ENCODE measurements at places on chromosomes 1 and 21.

DNA sequence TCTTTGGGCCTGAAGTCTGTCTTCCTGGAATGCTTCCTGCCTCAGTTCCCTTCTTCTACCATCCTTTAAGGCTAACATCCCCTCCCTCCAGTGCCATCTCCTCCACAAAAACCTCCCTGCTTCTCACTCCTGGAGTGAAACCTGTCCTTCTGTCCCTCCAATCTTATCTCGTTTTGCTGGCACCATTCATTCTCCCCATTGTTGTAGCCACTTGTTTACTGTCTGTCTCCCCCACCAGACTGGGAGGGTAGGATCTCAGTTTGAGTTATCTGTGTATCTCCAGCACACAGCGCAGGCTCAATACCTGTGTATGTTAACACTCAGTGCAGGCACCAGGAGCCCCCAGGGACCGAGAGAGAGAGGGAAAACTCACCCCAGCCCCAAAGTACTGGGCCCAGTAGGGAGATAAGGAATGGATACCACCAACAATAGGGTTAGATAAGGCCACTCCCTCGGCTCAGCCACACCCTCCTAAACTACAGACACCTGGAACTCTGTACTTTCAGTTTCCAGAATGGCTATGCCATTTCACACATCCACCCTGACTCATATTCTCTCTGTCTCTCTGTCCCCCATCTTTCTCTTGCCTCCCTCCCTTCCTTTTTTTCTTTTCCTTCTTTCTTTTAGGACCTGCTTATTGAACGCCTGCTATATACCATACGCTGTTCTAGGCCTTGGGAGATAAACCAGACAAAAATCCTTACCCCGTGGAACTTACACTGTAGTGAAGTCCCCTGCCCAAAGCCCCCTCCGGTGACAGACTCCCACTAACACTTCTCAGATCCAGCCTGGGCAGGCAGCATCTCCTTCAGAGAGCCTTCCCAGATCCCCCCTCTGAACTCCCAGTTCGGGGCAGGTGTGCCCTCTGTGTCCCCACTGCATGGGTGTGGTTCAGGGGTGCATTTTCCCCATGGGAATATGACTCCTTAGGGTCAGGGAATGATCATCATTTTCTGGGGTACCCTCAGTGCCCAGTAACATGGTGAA is 3.3 kb upstream of the SSBP3 start:
- no peak for DNase-seq

GRCh38 chr1:36284517-36284916 is 21.7 kb upstream of the SH3D21 start:
- no peak for DNase-seq

DNA sequence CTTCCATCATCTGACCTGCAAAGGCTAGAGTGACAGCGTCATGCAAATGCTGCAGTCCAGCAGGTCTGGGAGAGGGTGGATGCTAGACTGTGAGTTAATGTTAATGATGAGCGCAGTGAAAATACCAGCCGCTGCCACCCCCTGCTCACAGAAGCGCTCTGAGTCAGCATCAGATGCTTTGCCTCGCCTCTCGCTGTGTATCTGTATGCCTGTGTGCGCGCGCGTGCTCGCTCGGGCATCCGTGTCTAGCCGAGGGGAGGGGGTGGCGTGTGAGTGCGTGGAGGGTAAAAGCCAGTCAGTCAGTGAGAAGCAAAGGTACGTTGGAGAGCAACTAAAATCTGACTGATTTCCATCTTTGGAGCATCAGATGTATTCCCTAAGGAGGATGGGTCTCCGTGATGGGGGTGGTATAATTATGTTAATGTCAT is 858.7 kb downstream of the USP25 start:
- peak; percentile 66 for DNase-seq

GRCh38 chr1:116256875-116257274 is 116.2 kb upstream of the ATP1A1 start:
- no peak for DNase-seq

- DNase-seq = no peak
Measured at GRCh38 chr1:27563591-27564471, 40.1 kb downstream of the AHDC1 start.

GRCh38 chr1:26788836-26789611 is 1.3 kb downstream of the PIGV start:
- DNase-seq = peak; percentile 80

- no peak for DNase-seq
Measured at GRCh38 chr1:64327119-64327518, 123.7 kb downstream of the UBE2U start.

- peak; percentile 85 for DNase-seq
Measured at GRCh38 chr21:31514598-31514997, 144.9 kb upstream of the SOD1 start.

- DNase-seq = no peak
Measured at GRCh38 chr21:46060596-46061061, 37.3 kb upstream of the COL6A2 start.

DNA sequence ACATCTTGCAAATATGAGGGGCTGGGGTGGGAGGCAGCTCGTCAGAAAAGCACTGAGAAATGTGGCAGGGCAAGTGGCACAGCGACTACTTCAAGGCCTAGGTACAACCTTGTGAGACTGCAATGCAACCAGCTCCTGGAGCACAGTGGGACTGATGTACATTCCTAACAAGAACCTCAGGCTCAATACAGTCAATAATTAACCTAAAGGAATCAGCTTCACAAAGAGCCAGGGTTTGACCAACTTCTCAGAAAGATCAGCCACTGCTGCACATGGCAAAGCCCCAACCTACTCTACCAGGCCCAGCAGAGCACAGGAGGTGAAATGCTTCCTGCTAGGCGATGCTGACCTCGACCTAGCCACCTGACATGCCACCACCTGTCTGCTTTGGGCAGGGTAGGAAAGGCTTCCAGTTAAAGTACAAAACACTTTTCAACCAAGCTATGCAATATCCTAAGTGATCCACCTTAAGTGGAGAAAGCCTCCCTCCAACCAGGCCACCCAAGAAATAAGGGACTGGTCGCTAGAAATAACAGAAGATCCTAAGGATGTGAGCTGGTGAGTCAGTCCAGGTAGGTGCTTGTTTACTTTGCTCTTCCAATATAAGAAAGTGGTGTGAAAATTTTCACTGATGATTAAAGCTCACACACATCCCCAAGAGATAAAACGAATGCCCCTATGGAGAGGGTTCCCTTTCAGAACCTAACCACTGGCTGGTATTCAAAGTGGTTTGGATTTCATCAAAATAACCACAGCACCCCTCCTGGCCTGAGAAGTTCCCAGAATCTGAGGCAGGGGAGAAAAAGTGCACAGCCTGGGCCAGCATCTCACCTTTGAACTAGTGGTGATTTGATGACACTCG is 2.1 kb downstream of the RIPK4 start:
- DNase-seq = no peak

- DNase-seq = no peak
Measured at GRCh38 chr1:195580988-195581387, 1027.3 kb downstream of the KCNT2 start.

DNA sequence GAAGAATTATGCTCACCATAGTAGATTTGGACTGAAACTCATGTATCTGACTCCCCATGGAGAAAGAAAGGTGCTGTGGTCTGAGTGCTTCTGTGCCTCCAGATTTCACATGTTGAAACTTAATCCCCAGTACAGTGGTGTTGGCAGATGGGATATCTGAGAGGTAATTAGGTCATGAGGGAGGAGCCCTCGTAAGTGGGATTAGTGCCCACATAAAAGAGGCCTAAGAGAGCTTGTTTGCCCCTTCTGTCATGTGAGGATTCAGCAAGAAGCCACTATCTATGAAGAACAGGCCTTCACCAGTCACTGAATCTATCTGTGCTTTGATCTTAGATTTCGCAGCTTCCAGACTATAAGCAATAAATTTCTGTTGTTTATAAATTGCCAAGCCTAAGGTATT is 150.1 kb downstream of the PLPP3 start:
- DNase-seq = no peak

- no peak for DNase-seq
Measured at GRCh38 chr1:87007323-87007722, 92.9 kb downstream of the HS2ST1 start.

DNA sequence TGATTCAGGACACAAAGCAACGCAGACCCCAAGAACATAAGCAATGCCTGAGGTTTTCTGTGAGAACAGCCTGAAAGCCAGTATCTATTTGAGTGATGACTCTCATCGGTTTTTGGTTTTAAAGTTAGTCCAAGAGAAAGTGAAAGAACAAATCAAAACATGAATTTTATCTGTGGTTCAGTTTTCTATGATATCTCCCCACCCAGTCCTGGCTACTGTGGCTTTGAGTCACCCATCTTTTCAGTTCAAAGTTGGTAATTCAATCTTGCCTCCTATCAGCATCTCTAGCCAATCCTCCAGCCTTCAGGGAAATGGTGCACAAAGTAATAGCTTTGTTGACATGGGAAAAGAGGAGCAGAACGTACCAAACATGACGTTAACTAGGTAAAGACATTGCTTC is 40.5 kb upstream of the KRTAP19-8 start:
- DNase-seq = no peak

GRCh38 chr1:48084826-48085225 is 87.6 kb upstream of the TRABD2B start:
- no peak for DNase-seq

DNA sequence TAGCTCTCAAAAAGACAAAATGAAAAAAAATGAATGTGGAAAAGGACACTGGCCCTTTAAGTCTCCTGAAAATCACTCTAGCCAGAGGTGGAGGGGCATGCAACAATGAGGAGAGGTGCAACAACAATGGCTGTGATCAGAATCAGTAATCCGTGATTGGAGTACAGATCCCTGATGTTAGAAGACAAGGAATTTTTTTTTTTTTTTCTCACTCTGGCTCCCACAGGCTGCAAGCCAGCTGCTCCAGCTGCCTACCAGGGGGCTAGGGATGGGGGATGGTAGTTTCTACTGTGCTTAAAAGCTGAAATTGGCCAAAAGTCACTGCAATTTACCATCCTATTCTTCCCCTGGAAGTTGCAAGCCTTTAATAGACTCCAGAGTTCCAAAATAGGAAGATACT is 54.5 kb downstream of the STYXL2 start:
- DNase-seq = no peak

- no peak for DNase-seq
Measured at GRCh38 chr1:201252944-201253371, 30.3 kb upstream of the PKP1 start.

GRCh38 chr1:207898260-207898659 is 12.7 kb downstream of the CD34 start:
- no peak for DNase-seq

GRCh38 chr21:31107871-31108270 is 69.6 kb upstream of the KRTAP19-8 start:
- no peak for DNase-seq

DNA sequence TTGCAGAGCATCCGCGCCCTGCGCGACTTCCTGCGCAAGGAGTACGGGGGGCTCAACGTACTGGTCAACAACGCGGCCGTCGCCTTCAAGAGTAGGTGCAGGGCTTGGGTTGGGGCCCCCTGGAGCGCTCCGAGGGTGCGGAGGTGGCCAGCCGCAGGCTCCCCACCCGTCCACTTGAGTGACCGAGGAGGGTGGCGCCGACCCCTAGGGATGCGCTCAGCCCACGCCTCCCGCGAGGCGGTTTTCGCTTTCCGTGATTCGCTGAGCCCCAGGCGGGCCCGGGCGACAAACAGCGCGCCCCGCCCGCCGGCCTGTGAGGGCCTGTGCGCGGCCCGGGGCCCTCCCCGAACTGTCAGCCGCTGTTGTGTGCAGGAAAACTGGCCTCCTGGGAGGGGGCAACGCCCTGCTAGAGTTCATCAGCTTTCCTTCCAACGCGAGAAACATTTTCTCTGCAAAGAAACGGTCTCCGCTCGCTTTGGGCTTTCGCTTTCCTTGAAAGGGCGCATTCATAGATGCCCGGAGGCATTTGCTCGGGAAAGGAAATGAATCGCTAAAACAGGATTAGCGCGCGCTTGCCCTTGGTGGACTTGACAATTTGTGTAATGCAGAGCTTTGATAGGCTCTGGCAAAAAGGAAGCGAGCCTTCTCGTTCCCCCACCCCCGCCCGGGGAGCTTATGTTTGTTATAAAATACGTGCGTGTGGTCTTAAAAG is 668 bp downstream of the CBR3 start:
- peak; percentile 70 for DNase-seq

GRCh38 chr1:44044071-44044801 is 13.0 kb upstream of the SLC6A9 start:
- DNase-seq = no peak

DNA sequence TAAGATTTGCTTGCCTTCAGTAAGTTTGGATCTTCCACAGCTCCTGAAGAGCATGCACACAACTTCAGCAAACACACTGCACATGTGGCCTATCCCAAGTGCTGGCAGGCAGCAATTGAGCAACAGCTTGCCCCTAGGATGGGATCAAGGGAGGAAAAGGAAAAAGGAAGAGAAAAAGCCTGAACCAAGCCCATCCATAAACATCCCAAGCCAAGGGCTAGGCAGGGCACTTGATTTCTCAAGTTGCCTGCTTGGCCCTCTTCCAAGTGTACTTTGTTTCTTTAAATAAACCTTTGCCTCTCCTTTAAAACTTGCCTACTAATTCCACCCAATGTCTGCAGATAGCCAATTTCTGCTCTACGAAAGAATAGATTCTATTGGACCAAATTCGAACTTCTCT is 49.0 kb upstream of the OLFM3 start:
- DNase-seq = no peak

GRCh38 chr1:178768423-178768822 is 43.4 kb downstream of the RALGPS2 start:
- DNase-seq = no peak

GRCh38 chr1:7393136-7393535 is 378.0 kb upstream of the VAMP3 start:
- DNase-seq = no peak

DNA sequence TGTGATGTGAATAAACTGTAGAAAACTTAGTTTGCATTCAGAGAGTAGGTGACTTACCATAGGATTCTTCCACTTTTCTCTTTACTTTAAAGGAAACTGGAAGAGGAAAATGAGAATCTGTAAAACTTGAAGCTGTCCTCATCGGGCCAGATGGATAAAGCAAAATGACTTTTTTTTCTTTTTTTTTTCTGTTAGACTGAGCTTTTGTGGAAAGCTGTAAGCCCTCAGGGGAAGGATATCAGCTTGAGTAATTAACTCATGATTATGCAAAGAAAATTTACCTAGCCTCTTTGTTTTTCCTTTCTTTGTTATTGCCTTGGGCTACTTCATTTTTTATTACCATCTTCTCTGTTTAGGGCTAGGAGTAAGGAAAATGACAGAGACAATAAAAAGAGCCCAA is 53.4 kb downstream of the DPH5 start:
- DNase-seq = no peak
